Right atrium auricular region (tissue), 2 donors: ENCODE measurements at places on chromosomes 13 and 19. TPM values are rescaled to one million over a fixed set of nuclear protein-coding genes. Genes with fewer than 3 reads are reported as not detected.

The SYNGR4 gene
- not detected for total RNA-seq

GRCh38 chr19:48418317-48419064 is 25.0 kb downstream of the GRIN2D start:
- H3K36me3 ChIP-seq = no peaks in the 10 kb centered on the region
- H3K4me3 ChIP-seq = no peak overlapping the region
- no peaks in the 10 kb centered on the region for H3K4me1 ChIP-seq
- H3K27me3 ChIP-seq = no peaks in the 10 kb centered on the region

GRCh38 chr13:42011601-42012350 is 36.7 kb upstream of the DGKH start:
- no peaks in the 10 kb centered on the region for H3K27me3 ChIP-seq
- H3K4me1 ChIP-seq = no peaks in the 10 kb centered on the region
- no peak overlapping the region for H3K4me3 ChIP-seq
- H3K27ac ChIP-seq = no peak overlapping the region
- DNase-seq = no peak

The KLK14 gene
- 0.35 TPM for total RNA-seq

- H3K4me1 ChIP-seq = peaks cover 14% of the 10 kb centered on the region
- no peak overlapping the region for H3K27ac ChIP-seq
- no peaks in the 10 kb centered on the region for H3K36me3 ChIP-seq
- no peak overlapping the region for H3K4me3 ChIP-seq
These were observed 4.3 kb downstream of the N4BP2L1 start for GRCh38 chr13:32423592-32423991.

- H3K36me3 ChIP-seq = no peaks in the 10 kb centered on the region
- H3K4me3 ChIP-seq = no peak overlapping the region
- no peak for DNase-seq
- peaks cover 6% of the 10 kb centered on the region for H3K4me1 ChIP-seq
These were observed 18.2 kb downstream of the ARHGAP33 start for GRCh38 chr19:35793381-35794165.

The ZNF625 gene
- total RNA-seq = 3.2 TPM

The RNF113B gene
- total RNA-seq = not detected

DNA sequence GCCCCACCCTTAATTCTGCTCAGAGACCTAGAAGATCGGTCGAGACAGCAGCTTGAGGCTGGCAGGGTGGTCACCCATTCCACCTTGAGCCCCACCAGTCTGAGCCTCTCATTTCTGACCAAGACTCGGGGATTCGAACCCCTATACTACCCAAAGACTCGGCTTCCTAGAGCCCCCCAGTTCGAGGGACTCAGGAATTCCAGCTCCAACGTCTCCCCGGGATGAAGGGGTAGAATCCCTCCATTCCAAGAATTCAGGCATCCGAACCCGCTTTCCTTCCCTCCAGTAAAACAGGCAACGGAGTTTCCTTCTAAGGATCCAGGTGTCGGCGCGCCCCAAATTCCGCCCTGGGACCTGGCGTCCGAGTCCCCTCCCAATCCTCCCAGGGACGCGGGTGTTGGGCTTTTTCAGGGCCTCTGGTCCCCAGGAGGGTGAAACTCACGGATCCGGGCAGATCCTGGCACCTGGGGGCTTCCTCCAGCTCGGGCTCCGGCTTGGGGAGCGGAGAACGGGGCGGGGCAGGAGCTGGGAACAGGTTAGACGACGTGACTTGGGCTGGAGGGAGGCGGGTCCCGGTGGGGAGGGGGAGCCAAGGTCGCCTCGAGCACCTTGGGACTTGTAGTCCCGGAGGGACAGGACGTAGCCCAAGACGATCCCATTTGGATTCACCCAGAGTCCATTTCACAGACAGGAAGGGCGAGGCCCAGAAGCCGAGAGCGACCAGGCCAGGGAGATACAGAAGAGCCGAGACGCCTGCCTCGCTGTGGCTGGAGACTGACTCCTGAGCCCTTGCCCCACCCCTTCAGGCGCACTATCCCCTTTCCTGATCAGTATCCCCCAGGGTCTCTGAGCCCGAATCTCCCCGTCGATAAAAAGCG is at the start of gene PPP1R13L:
PPP1R13L (minus strand) TSS at position 513 of the 878 bp plus-strand sequence. CDS start 6,751 bp downstream, outside the sequence.
- H3K4me3 ChIP-seq = peak within 1 kb of the TSS; percentile 72
- DNase-seq = peak; percentile 91
- no peaks in the 10 kb centered on the region for H3K27me3 ChIP-seq
- H3K27ac ChIP-seq = peak within 1 kb of the TSS; percentile 96
- H3K4me1 ChIP-seq = no peaks in the 10 kb centered on the region

- H3K4me3 ChIP-seq = no peak overlapping the region
- H3K36me3 ChIP-seq = no peaks in the 10 kb centered on the region
- no peaks in the 10 kb centered on the region for H3K4me1 ChIP-seq
- H3K27me3 ChIP-seq = no peaks in the 10 kb centered on the region
- no peak overlapping the region for H3K27ac ChIP-seq
These were observed 67.2 kb downstream of the ALOX5AP start for GRCh38 chr13:30802501-30802900.

- H3K27ac ChIP-seq = no peak overlapping the region
- DNase-seq = no peak
- no peaks in the 10 kb centered on the region for H3K27me3 ChIP-seq
- no peak overlapping the region for H3K4me3 ChIP-seq
These were observed 965.7 kb downstream of the UQCRFS1 start for GRCh38 chr19:28247243-28247642.

The ZNF285 gene
- 1.2 TPM for total RNA-seq

- no peak overlapping the region for H3K4me3 ChIP-seq
- no peaks in the 10 kb centered on the region for H3K27me3 ChIP-seq
- H3K4me1 ChIP-seq = no peaks in the 10 kb centered on the region
- no peaks in the 10 kb centered on the region for H3K36me3 ChIP-seq
- no peak for DNase-seq
These were observed 170.4 kb upstream of the UBL3 start for GRCh38 chr13:30020726-30021312.

The SIGLEC12 gene
- not detected for total RNA-seq

- no peak overlapping the region for H3K27ac ChIP-seq
- no peak overlapping the region for H3K4me3 ChIP-seq
- H3K27me3 ChIP-seq = no peaks in the 10 kb centered on the region
- no peaks in the 10 kb centered on the region for H3K4me1 ChIP-seq
- DNase-seq = no peak
These were observed 166.2 kb downstream of the SLITRK1 start for GRCh38 chr13:83716121-83716520.

The TYROBP gene
- total RNA-seq = 85.4 TPM

DNA sequence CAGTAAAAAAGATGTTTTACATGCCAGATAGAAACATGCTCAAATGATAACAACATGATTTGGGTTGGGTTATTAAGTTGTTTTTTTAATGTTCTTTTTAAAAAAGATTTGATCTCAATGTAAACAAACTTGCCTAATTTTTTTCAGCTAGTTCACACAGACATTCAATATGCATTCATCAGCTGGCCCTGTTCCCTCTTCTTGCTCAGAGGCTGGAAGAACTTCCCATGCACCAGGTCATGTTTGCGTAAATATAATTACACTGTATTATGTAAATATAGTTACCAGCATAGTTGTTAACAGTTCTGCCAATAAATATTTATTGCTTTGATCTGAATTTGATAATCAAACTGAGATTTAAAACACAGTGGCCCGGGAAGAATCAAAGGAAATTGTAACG is 70.6 kb downstream of the ATP11A start:
- no peak for DNase-seq
- no peak overlapping the region for H3K4me3 ChIP-seq
- H3K36me3 ChIP-seq = no peaks in the 10 kb centered on the region
- H3K27me3 ChIP-seq = no peaks in the 10 kb centered on the region
- no peak overlapping the region for H3K27ac ChIP-seq

- no peaks in the 10 kb centered on the region for H3K27me3 ChIP-seq
- no peak overlapping the region for H3K4me3 ChIP-seq
- no peaks in the 10 kb centered on the region for H3K36me3 ChIP-seq
- no peaks in the 10 kb centered on the region for H3K4me1 ChIP-seq
These were observed 199.3 kb downstream of the RFC3 start for GRCh38 chr13:34017231-34017630.
